H1 (cell line): ENCODE measurements at places on chromosomes 12 and 14. TPM values are rescaled to one million over a fixed set of nuclear protein-coding genes. Genes with fewer than 3 reads are reported as not detected.

GRCh38 chr12:62403031-62403430, 63.6 kb upstream of the MON2 start:
- no peak overlapping the region for H3K27ac ChIP-seq
- no peak overlapping the region for H3K4me3 ChIP-seq
- H3K36me3 ChIP-seq: no peaks in the 10 kb centered on the region
- DNase-seq: no peak
- H3K27me3 ChIP-seq: no peaks in the 10 kb centered on the region

DNA sequence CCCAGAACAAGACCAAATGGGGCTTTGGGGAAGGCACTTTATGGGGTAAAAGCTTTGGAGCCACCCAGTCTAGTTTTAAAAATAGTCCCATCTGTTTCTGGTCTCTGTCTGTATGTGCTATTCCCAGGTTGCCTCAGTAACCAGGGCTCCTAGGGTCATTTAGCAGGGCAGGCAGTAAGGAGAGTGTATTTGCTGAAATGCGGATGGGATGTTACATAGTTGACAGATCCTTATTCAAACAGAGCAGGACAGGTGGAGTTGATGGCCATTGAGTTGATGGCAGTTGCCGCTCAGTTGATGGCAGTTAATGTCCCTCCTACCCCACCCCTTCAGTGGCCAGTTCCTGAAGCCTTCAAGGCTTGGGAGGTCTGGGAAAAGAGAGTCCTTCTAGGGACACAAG, 4.6 kb downstream of the ZC3H10 start:
- no peak overlapping the region for H3K4me3 ChIP-seq
- no peaks in the 10 kb centered on the region for H3K27me3 ChIP-seq
- H3K36me3 ChIP-seq: no peaks in the 10 kb centered on the region
- peaks cover 7% of the 10 kb centered on the region for H3K4me1 ChIP-seq
- no peak for DNase-seq
- no peak overlapping the region for H3K27ac ChIP-seq

GRCh38 chr12:41772478-41772877, 372.2 kb downstream of the GXYLT1 start:
- H3K4me3 ChIP-seq: no peak overlapping the region
- no peaks in the 10 kb centered on the region for H3K36me3 ChIP-seq
- H3K27ac ChIP-seq: no peak overlapping the region
- no peak for DNase-seq

- H3K4me1 ChIP-seq: no peaks in the 10 kb centered on the region
- no peak overlapping the region for H3K4me3 ChIP-seq
- no peaks in the 10 kb centered on the region for H3K27me3 ChIP-seq
- H3K36me3 ChIP-seq: no peaks in the 10 kb centered on the region
- DNase-seq: no peak
Measured at GRCh38 chr14:38387821-38388220, 131.9 kb upstream of the CLEC14A start.

GRCh38 chr14:69358233-69358963, 39.7 kb downstream of the ERH start:
- no peaks in the 10 kb centered on the region for H3K36me3 ChIP-seq
- no peaks in the 10 kb centered on the region for H3K4me1 ChIP-seq
- H3K27ac ChIP-seq: no peak overlapping the region
- H3K4me3 ChIP-seq: no peak overlapping the region

GRCh38 chr14:66442953-66443571, 43.1 kb upstream of the CCDC196 start:
- no peak overlapping the region for H3K27ac ChIP-seq
- H3K27me3 ChIP-seq: no peaks in the 10 kb centered on the region
- no peak overlapping the region for H3K4me3 ChIP-seq
- no peaks in the 10 kb centered on the region for H3K36me3 ChIP-seq

DNA sequence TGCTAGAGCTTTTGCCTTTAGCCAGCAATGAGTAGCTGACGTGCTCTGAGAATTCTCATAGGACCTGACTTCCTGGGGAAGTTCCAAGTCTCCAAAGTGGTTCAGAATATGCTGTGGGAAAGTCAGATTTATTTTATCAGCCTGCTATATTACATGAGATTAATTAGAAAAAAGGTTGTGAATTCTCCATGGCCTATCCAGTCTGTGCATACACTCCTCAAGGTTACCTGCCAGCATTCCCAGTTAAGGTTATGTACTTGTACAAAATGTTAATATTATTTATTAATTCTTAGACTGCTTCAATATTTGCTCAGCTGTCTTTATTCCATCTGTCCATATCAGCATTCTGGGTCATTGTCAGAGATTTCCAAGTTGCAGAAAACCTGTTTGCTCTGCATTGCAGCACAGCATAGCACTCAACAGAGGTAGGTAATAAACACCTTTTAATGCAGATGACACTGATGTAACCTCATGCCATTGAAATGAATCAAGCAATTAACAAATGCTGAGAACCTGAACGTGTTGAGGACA, 2.7 kb upstream of the SEL1L start:
- no peaks in the 10 kb centered on the region; the same call in 1 of the 2 replicates for H3K4me1 ChIP-seq
- H3K27me3 ChIP-seq: no peaks in the 10 kb centered on the region
- no peak overlapping the region for H3K4me3 ChIP-seq
- DNase-seq: no peak

DNA sequence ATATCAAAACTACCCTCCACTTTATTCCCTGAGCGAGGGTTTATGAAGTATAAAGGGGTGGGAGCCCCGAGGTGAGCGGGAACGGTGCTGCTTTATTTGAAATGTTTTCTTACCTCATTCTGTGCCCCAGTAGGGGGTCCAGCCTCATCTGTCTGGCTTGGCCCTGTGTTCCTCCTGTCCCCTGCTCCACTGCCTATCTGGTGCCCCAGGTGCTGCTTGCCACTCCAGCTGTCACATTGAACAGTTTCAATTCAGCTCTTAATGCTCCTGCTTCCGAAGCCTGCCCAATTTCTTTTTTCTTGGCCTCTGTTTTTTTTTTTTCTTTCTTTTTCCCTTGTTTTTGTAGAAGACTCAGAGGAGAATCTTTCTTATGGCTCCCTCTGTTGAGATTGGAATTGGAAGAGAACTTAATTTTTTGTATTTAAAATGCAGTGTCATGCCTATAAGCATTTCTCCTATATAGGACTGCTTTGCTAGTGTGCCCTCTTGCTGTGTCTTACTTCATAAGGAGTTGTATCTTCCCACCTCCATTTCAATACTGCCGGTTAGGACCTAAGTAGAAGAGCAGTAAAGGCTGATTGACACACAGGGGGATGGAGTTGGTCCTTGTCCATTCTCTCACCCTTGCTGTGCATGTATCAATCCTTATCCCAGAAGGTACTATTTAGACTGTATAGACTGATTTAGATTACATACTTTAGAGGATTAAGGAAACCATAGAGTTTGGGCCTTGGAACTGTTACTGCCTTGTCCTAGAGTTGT, 2.3 kb downstream of the ATXN7L3B start:
- peaks cover 6% of the 10 kb centered on the region for H3K4me1 ChIP-seq
- no peak for DNase-seq

DNA sequence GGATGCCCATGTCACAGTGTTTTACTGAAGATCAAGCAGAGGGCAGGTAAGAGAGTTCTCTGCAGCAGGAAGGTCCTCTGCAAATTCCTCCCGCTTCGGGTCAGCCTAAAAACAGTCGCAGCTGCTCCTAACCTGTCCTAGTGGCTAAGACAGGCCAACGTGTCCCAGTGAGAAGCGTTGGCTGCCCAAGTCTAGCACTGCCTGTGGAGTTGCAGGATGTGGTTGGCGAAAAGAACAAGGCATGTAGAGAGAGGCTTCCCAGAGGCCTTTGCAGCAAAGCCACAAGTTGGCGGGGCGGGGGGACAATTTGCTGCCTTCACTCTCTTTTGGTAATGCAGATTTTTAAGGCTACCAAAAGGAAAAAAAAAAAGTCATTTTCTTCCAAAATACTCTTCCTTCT, 340.1 kb downstream of the BCL11B start:
- H3K27me3 ChIP-seq: no peaks in the 10 kb centered on the region
- H3K4me3 ChIP-seq: no peak overlapping the region
- DNase-seq: no peak
- H3K4me1 ChIP-seq: no peaks in the 10 kb centered on the region
- no peak overlapping the region for H3K27ac ChIP-seq
- no peaks in the 10 kb centered on the region for H3K36me3 ChIP-seq

GRCh38 chr14:58088961-58089360, 63.1 kb downstream of the ARMH4 start:
- no peaks in the 10 kb centered on the region for H3K4me1 ChIP-seq
- H3K27ac ChIP-seq: no peak overlapping the region
- H3K27me3 ChIP-seq: no peaks in the 10 kb centered on the region
- H3K36me3 ChIP-seq: no peaks in the 10 kb centered on the region

DNA sequence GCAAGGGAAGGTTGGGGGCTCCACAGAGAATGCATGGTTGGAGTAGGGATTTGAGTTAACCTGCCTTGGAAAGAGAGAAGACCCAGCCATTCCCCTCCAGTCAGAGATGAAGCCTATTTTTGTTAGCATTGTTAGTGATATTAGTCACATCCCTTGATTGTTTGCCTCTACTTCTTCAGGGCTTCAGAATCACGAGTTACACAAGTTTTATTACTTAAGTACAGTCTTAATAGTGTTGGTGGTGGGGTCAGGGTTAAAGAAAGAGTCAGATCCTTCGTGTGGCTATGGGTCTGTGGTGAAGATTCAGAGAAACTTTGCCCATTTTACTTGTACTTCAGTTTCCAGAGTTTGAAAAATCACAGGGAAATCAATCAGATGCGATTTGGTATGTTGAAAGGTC, 363.1 kb downstream of the LRIG3 start:
- H3K27me3 ChIP-seq: no peaks in the 10 kb centered on the region
- no peak overlapping the region for H3K27ac ChIP-seq
- no peak overlapping the region for H3K4me3 ChIP-seq
- no peaks in the 10 kb centered on the region for H3K36me3 ChIP-seq

GRCh38 chr12:54725233-54725843, 77.2 kb upstream of the DCD start:
- H3K27ac ChIP-seq: no peak overlapping the region
- H3K4me1 ChIP-seq: peaks cover 6% of the 10 kb centered on the region
- H3K4me3 ChIP-seq: no peak overlapping the region
- H3K27me3 ChIP-seq: no peaks in the 10 kb centered on the region
- DNase-seq: no peak

DNA sequence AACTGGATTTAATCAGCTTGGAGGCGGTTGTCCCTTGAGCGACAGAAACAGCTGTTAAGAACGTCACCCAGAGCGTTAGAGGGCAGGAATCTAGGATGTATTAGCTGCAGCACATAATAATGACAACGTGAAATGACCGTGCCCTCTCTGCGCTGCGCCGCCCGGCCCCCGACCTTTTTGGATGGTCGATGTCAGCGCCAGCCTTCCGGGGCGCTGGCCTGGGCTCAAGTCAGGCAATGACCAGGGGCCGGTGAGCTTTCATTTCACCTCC, 427 bp upstream of the TMEM120B start:
- no peak for DNase-seq
- peaks cover 6% of the 10 kb centered on the region; the same call in 1 of the 2 replicates for H3K4me1 ChIP-seq
- no peaks in the 10 kb centered on the region for H3K36me3 ChIP-seq
- peak overlapping the region; percentile 71 for H3K4me3 ChIP-seq
- no peaks in the 10 kb centered on the region for H3K27me3 ChIP-seq

The ACOT6 gene
- not detected in 2 replicates for polyA plus RNA-seq

The C1QL4 gene
- polyA plus RNA-seq: 0.63 and 0.77 TPM in 2 replicates

The GLS2 gene
- 20.1 and 22.5 TPM in 2 replicates for polyA plus RNA-seq
